ENCODE measurements at places on chromosomes 4 and X.

- DNase-seq = no peak
These were observed 10.5 kb upstream of the MGST2 start for GRCh38 chr4:139655116-139655515.

- no peak for DNase-seq
These were observed 858.4 kb upstream of the POU3F4 start for GRCh38 chrX:82649645-82650044.

DNA sequence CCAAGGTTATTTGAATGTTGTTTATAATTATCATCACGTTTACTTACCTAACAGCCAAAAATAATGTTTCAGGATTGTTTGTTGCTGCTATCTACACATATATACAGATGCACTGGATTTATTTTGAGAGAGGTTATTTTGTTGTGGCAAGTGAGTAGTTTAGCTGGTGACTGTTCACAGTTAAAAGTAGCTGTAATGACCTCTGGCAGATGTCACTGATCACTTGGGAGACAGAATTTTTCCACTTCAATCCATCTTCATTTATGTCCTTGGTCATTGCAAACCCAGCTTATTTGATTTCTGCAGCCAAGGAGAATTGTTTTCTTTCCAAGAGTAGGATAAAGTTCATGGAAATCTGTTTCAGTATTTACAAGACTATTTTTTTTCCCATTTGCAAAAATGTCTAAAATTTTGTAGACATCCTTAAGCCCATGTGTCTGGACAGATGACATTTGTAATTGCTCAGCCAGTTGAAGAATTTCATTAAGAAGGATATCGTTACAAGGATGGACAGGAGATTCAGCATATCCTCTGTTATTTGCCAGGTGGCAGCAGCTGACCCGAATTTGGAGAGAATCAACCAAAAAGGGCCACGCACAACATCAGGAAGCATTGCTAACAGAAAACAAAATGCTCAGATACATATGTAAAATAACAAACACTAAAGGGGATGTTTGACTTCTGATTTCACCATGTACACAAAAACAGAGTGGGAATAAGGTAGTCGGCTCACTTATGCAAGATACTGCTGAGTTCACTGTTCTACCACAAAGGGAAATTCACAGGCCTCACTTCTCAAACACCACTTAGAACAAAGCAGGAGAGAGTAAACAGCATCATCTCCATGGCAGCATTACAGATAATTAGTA lies 64.5 kb downstream of the GPRIN3 start:
- DNase-seq = no peak

GRCh38 chr4:147011411-147011810 lies 65.7 kb upstream of the TTC29 start:
- DNase-seq = no peak

DNA sequence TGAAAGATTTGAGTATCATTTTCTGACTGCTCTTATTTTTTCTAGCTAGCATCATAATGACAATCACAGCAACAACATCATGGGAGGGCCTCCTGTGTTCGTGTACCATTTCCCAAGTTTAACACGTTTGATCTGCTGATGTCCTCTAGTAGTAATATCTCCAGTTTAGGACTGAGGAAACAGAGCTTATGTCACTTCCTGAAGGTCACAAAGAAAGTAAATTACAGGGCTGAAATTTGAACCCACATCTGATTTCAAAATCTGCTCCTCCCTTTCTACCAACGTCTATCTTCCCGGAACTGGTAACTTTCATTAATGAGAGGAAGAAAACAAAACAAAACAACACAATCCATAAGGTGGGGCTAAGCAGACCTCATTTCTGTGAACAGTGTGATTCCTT lies 302.7 kb downstream of the PACRGL start:
- no peak for DNase-seq

Measured in tibial artery (tissue), 4 donors.